ENCODE measurements at places on chromosomes 11 and 22.

DNA sequence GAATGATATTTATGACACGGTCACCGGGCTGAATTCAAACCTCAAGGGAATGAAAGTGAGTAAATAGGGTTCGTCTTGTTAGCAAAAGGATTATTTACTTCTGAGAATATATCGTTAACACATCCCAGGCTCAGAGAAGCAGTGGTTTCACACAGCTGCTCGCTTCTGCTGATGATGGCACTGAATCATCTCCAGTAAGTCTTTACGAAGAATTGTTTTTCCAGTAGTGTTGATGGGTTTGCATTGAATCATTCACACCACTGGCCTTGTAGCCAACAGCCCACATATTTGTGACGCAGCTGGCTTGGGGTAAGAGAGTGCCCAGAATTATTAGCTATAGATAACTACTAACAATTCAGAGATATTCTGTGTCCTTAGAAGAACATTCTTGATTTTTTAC is 236.3 kb downstream of the CADM1 start:
- no peak for DNase-seq

DNA sequence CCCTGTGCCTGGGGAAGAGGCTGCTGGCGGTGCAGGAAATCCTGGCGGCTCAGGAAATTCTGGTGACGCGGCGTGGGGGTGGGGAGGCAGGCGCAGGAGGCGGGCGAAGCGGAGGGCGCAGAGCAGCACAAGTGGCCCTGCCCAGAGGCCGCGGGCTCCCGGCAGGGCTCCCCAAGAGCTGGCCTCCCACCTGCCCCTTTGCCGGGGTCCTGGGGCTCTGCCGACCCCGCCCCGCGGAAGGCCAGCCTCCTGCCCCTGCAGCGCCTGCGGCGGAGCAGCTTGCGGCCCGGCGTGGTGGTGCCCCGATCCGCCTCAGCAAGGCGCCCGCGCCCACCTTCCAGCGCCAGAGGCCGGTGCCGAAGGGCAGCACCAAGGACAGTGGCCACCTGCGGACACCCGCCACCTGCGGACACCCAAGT is 100.2 kb upstream of the OR4C13 start:
- no peak for DNase-seq

GRCh38 chr11:1574238-1574932 is 2.3 kb upstream of the DUSP8 start:
- DNase-seq = no peak

DNA sequence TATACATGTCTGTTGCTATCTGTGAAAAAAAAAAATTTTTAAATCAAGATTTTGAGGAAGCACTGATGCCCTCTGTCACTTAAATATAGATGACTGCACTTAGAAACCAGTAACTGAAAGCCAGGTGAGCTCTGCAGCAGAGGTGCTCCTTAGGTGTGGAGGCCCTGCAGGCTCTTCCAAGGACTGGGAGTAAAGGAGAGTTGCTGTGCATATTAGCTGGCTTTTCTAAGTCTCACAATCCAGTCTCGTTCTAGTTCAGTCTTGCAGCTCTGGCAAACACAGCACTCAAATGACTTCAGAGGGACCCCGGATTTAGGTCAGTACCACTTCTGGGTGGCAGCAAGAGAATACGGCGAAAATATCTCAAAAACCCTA is 61.0 kb downstream of the LARGE2 start:
- no peak for DNase-seq

DNA sequence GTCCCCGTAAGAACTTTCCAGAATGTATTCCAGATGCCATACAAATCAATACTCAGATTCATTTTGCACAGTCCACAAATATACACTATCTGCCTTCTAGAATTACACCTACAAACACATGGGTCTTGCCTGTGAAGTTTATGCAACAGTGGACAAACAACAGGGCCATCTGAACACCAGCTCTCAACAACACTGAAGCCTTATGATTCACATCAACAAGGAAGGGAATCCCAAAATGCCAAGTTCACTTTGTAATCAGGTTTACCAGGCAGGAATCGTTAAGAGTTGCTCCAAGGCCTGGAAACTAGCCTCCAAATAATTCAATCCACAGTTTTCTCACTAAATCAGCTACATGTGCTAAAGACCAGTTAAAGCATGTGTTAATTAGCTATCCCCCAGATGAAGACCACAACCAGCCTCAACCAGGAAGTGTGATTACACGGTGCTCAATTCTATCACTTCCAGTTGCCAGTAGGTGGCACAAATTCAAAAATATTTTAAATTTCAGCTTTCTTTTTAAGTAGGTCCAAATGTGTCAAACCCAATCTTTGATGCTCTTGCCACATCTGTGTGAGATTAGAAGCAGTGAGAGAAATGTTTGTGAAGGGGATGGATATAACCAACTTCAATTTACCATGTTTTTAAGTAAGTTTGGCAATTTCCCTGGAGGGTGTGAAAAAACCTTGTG is 139.1 kb upstream of the BDNF start:
- DNase-seq = no peak

GRCh38 chr11:4105916-4106315 is 11.3 kb downstream of the RRM1 start:
- no peak for DNase-seq

- no peak for DNase-seq
Observed at GRCh38 chr22:20919718-20920117, 2.5 kb downstream of the CRKL start.

- DNase-seq = no peak
Observed at GRCh38 chr11:75302371-75302770, 49.1 kb downstream of the ARRB1 start.

- no peak for DNase-seq
Observed at GRCh38 chr22:47618180-47619010, 855.9 kb downstream of the TBC1D22A start.

DNA sequence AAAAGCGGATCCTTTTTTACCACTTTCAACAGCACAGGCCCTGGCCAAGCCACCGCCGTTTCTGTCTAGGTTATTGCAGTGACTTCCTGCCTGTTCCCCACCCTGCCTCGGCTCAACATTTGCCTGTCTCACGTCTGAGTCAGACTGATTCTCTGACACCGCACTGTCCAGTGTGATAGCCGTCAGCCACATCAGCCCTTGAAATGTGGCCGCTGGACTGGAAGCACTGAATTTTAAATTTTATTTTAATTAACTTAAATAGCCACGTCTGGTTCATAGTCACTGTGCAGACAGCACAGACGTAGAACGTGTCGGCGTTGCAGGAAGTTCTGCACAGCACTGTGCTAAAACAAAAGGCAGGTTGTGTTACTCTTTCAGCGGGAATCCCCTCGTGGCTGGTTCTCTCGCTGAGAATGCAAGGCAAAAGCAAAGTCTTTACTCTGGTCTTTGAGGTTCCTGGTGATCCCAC is 56.3 kb upstream of the ADSL start:
- DNase-seq = peak; percentile 51

- DNase-seq = no peak
Observed at GRCh38 chr11:34623463-34623862, 2.6 kb downstream of the EHF start.

DNA sequence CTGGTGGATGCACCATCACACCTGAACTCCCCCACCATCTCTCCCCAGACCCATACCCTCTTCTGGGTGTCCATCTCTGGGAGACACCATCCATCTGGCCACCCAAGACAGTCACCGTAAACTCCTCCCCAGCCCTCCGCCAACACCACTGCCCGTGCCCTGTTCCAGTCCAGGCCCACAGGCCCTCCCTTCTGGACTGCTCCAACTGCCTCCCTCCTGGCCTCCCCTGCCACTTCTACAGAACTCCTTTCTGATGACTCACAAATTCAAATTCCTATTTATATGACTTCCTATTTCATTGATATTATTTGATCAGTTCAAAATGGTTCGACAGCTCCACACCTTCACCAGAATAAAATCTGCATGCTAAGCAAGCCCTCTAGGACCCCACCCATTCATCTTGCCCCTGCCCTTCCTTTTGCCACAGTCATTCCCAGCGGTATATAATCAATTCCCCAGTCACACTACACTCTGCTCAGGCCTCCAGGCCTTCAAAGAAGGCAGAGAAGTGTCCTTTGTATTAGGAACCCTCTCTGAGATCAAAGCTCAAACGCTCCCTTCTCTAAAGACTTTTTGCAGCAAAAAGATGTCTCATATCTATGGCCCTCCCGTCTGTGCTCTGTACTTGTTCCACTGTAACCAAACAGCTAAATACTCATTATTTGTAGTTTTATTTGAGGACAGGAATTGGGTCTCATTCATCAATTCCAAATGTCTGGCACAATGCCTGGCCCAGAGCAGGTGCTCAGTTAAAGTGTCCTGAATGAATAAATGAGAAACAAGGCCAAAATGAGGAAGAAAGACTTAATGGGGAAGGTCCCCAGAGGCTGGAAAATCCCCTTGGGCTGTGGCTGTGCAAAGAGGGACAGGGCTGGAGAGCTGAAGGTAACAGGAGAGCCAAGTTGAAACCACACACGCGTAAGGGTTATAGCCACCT is 29.0 kb downstream of the MYH9 start:
- DNase-seq = no peak

GRCh38 chr22:31142285-31142684 is 2.0 kb upstream of the PLA2G3 start:
- no peak for DNase-seq

DNA sequence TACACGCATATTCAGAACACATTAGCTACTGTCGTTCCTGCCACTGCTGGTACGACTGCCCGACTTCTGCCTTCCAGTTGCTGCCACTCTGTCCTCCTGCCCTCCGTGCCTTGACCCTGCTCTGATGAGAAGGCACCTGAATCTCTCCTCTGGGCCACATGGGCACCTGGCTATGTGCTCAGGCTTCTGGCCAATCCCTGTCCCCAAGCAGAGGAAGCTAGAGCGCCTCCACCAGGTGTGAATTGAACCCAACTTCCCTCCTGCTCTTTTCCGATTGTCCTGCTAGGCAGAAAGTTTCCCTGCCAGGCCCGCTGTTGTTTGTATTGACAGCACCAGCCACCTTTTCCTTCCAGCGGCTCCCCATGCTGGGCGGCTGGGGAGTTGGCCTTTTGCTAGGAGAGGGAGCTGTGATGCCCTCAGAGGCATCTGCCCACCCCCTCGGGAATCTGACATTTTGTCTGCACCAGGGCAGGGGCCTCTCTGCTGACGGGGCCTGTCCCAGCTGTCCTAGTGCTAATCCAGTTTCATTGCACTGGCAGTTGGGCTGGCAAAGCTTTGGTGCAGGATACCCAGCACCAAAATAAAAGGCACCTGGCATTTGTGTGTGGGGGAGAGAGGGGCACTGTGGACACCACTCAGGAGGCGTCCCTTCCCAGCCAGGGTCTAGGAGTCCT is 118.0 kb downstream of the GRIK4 start:
- no peak for DNase-seq

DNA sequence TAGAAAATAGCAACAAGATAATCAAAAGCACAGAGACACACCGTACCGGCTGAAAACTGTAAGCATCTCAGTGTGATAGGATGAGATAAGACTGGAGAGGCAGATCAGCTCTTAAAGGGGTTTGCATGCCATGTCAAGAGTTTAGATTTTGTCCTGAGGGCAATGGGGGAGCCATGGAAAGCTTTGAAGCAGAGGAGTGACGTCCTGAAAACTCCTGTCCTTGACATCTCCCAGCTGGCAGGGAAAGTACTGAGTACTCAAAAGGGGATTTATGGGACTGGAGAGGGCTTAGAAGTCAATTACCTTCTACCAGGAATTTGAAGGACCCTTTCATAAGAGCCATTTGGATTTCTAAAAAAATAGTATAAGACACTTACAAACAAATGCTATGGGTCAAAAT is 420.5 kb upstream of the NARS2 start:
- DNase-seq = no peak

DNA sequence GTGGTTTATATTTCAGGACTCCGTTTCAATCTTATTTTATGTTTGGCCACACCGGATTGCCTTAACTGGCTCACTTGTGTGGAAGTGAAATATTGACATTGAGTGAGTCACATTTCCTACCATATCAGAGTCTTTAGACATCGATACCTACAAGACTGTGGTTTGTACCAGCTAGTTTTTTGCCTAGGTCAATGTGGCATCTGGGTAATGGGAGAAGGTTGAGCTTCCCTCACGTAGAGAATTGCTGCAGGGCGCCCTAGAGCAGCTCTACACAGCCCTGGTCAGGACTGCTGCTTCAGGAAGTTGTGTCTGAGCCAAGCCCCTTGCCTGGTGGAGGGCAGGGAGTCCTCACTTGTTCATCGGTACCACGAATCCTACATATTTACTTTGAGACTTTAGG is 1.6 kb downstream of the GRAMD1B start:
- no peak for DNase-seq

GRCh38 chr11:110242746-110243145 is 53.7 kb downstream of the RDX start:
- DNase-seq = no peak

- DNase-seq = no peak
Observed at GRCh38 chr11:71449596-71449995, 1.4 kb upstream of the DHCR7 start.

GRCh38 chr11:14259186-14259784 is 99.7 kb downstream of the RRAS2 start:
- no peak for DNase-seq

DNA sequence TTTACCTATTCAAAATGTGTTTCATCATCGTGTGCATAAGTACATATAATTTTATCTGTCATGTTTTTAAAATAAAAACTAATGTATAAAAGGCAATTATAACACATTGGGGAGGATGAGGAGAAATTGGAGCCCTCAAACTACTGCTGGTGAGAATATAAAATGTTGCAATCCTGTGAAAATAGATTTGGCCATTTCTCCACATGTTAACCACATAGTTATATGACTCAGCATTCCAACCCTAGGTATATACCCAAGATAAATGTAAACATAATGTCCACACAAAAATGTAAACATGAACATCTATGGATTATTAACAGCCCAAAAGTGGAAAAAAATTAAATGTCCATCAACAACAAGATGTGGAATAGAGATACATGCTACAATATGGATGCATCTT is 928.0 kb upstream of the FAT3 start:
- no peak for DNase-seq

DNA sequence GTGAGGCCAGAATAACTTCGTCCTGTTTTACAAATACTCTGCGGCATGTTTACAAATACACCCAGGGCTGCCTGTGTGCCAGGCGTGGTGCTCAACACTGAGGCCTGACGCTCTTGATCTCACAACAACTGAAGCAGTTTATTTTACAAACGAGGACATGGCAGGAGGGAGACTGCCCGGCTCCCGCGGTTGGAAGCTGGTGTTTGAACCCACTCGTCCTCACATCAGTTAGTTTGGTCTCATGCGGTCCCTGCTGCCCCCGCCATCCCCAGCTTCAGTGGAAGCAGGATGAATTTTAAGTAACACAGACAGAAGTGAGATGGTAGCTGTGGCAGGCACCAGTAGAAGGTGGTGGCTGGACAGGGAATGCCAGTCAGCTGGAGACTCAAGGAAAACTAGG is 16.4 kb downstream of the KIAA0930 start:
- no peak for DNase-seq

GRCh38 chr11:130157101-130157500 is 2.5 kb upstream of the ST14 start:
- no peak for DNase-seq

GRCh38 chr11:79834015-79834414 is 393.2 kb upstream of the TENM4 start:
- DNase-seq = no peak

Measured in stimulated activated CD4-positive, alpha-beta T cell treated with anti-CD3 and anti-CD28 coated beads, Interleukin-12 subunit alpha, Interleukin-12 subunit beta, amount 100 ng/mL, for 24 hours (primary cell).